ENCODE measurements at places on chromosomes 3 and 15.

DNA sequence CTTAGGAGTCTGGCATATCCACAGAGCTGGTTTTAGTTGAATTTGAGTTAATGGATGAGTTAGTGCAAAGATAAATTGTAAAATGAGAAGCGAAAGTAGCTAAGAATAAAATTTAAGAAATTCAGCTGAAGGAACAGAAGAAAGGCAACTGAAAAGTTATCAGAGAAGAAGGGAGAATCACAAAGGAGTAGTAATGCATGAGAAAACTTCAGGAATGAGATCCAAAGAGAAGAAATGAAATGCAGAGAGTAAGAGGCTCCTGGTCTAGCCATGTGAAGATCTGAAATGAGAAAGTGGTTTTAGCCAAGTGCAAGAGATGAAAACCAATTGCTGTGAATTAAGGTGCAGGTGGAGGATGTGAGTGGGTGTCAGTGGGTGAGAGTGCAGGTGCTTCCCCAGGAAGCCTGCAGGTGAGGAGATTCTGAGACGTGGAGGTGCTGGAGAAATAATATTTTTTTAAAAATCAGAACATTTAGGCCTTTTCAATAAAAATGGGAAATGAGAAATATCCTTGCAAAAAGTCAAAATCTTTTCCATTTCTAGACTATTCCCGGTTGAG, 18.5 kb downstream of the KBTBD8 start:
- DNase-seq = no peak

- DNase-seq = no peak
Observed at GRCh38 chr3:171101982-171102641, 75.6 kb upstream of the SLC2A2 start.

DNA sequence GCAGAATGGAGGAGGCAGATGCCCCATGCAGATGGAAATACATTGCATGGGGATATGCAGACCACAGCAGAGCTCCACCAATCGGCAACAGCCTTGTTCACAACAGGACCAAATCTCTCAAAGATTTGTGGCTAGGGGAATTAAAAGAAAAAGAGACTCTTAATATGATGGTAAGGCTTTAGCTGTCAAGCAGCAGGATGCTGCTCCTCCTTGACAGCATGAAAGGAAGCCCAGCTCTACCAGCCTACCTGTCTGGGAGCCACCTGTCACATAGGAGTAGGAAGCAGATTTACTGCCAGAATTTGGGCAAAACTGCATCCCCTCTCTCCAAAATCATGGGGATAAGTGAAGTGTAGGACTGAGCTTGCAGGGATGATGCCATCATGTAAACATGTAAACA, 769.6 kb upstream of the ARPP21 start:
- no peak for DNase-seq

GRCh38 chr15:81723701-81724100, 322.1 kb downstream of the MEX3B start:
- DNase-seq = peak; percentile 83

- peak; percentile 49 for DNase-seq
Observed at GRCh38 chr3:108407886-108408285, 102.5 kb downstream of the MYH15 start.

DNA sequence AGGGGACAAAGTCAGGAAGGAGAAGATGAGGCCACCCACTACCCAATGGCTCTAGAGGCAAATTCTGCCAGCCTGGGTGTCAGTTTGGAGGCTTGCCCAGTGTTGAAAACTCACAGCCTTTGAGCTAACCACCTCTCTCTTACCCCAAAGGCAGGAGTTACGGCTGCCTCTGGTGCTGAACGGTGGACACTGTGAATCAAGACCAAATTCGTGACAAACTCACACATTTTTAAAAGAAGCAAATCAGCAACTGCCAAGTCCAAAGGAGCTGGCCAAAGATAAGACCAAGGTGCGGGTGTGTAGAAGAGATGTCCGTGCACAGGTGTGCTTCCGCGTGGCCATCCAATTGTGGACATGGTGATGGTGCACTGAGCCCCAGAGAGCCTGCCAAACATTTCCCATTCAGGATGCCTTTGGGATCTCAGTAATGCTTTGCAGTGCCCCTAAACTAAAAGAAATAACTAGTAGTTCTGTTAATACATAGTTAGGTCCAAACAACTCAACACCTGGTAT, 74.6 kb downstream of the FAM174B start:
- DNase-seq = no peak

DNA sequence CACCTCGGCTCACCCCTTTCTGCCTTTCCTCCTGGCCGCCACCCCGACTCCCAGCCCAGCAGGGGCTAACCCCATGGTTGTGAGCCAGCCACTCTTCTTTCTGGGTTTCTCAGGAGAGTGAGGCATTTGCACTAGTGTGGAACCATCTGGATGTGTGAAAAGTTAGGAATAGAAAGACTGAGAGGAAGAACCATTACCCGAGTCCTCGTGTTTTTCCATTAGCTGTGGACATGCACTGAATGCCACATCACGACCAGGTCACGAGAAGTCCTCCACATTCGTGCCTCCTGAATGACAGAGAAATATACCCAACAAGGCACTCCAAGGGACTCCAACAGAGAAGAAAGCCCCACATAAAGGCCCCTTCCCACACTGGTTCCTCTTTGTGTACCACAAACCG, 18.0 kb upstream of the RAD18 start:
- DNase-seq = no peak

- DNase-seq = no peak
Observed at GRCh38 chr3:156230278-156230900, 110.0 kb downstream of the KCNAB1 start.

- no peak for DNase-seq
Observed at GRCh38 chr15:101393172-101393571, 96.3 kb downstream of the PCSK6 start.

DNA sequence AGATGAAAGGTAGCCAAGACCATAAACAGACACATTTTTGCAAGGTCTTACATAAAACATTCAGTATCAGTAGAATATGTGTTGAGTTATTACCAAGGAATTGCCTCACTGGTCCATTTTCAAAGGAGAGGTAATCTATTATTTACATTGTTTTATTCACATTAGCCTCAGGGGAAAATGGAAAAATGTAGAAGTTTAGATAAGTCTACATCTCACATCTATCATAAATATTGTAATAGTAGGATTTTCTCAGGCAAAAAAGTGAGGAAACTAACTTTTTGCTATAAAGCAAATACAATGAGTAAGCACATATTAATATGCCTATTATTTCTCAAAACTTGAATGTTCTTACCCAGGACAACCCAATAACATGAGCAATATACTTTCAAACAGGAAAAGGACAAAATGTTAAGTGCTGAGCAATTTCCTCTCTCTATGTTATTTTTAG, 184.6 kb upstream of the AGTR1 start:
- no peak for DNase-seq

DNA sequence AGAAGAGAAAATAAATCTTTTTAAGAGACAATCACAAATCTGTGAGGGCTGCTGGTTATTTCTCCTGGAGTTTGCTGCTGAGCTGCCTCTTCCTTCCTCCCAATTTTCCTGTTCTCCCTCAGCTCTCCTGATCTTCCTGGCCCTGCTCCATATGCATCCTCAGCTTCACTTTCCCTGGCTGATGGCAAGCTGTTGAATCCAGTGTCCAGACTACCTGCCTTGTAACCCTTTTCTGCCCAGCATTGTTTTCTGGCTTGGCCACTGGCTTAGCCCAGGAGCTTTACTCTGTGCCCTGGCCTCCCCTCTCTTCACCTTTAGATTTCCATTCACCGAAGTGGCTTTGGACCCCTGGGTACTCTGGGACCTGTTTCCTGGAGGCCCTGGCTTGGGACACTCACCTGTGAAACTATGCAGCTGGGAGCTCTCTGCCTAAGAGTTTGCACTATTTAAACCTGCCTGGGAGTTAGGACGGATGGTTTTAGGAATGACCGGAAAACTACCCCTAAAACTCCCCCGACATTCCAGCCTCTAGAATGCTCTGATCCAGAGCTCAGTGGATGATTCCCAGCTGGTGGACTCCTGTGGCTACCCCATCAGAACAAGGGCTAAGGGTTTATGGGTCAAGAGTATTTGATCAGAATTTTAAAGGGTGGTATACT, 90.0 kb downstream of the RBPMS2 start:
- no peak for DNase-seq

DNA sequence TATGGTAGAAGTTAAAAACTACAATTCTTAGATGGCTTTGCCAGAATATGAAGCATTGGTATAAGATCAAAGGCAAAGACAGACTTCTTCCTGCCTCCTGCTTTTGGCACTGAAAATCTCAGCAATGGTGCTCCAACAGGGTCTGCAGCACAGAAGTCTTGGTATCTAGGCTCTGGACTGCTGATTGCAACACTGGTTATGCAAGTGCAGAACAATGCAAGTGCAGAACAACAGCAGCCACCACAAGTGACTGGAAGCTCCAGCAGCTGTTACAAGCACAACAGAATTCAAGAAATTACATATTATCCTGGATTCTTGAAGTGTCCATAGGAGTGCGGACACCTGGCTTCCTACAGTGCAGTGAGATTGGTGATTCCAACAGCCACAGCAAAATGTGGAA, 33.7 kb downstream of the ZBTB20 start:
- peak; percentile 25 for DNase-seq

GRCh38 chr3:30232142-30232541, 374.3 kb upstream of the TGFBR2 start:
- DNase-seq = no peak

- no peak for DNase-seq
Observed at GRCh38 chr15:67931861-67932260, 92.0 kb upstream of the RNU6-1 start.

DNA sequence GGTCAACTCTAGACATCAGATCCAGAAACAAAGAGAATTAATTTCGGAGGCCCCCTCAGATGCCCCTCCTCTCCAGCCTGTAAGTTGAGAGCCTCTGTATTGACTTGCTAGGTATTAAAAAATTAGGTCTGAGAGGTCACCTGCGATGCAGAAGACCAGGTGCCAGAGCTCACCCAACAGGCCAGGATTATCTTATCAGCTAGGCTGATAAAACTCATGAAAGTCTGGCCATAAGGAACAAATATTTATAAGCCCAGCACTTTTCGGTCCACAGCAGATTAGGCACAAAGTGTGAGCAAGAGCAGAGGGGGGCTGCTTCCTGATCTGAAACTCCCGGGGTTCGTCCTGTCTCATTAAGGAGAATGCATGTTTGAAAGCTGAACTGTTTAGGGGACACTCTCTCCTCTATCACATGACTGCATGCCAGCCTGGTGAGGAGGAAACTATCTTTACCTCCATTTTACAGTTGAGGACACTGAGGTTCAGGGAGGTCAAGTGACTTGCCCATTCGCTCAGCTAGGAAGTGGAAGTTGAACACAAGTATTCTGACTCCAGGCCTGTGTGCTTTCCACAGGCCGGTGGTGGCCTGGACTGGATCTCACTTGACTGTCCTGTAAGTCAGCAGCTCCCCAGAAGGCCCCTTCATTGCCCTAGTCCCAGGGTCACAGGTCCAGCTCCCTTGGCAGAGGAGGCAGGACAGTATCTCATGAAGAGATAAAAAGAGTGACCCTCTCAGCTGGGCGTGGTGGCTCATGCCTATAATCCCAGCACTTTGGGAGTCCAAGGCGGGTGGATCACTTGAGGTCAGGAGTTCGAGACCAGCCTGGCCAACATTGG, 39.6 kb upstream of the MAGEF1 start:
- no peak for DNase-seq

DNA sequence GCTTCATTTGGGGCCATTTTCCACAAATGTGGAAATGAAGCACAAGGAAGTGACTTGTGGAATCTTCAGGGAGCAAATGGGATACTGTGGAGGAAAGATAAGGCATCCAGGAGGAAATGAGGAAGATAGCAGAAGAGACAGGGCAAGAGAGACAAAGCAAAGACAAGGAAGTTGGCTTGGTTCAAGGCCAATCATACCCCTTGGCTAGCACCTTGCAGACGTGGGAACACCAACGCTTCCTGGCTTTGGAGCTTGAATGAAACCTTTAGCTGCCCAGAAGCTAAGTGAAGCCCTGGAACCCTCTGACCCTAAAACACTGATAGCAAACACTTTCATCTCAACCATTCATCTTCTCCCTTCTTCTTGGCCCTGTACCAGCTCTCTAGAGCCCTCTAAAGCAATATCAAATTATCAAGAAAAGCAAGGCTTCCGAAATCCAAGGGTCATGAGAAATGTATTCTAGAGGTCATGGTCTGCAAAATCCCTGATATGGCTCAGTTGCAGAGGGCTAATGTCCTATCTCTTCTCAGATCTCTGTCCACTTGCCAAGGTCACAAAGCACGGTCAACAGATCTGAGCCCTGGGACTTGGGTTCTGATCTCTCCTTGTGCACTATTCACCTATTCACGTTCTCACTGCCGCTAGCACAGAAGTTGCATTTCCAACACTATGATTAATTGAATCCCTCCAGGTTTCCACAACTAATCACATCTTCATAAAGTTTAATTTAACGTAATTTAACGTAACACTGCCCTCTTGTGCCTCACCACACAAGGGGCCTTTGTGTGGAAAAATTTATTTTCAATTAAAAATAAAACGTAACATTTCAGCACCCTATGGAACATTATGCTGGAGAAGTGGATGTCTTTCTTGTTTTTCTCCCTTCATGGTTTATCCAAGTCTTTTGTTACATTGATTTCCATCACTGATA, 557.6 kb upstream of the ADAMTS9 start:
- DNase-seq = peak; percentile 67

All from lung (tissue), 17 donors.